ENCODE measurements at places on chromosomes 3 and 15.

DNA sequence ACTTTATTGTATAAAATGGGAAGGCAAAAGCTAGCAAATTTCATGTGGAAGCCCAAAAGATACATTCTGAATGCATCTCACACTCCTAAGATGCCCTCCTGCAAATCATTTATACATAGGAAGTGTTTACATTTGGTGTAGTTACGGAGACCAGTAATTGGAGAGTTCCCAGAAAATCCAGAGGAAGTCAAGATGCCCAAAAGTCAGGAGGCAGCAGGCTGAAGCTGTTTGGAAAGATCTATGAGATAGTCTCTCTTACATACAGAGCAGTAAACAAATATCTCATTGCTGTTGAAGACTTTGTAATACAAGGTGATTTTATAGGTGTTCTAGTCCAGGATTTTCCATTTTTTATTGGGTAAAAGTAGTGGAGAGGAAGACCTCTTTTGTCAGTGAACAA, 8.8 kb downstream of the KLHL24 start:
- no peak for DNase-seq

GRCh38 chr15:51067510-51067909, 27.2 kb downstream of the TNFAIP8L3 start:
- DNase-seq = no peak

GRCh38 chr3:10941972-10942371, 50.6 kb upstream of the SLC6A1 start:
- no peak for DNase-seq

DNA sequence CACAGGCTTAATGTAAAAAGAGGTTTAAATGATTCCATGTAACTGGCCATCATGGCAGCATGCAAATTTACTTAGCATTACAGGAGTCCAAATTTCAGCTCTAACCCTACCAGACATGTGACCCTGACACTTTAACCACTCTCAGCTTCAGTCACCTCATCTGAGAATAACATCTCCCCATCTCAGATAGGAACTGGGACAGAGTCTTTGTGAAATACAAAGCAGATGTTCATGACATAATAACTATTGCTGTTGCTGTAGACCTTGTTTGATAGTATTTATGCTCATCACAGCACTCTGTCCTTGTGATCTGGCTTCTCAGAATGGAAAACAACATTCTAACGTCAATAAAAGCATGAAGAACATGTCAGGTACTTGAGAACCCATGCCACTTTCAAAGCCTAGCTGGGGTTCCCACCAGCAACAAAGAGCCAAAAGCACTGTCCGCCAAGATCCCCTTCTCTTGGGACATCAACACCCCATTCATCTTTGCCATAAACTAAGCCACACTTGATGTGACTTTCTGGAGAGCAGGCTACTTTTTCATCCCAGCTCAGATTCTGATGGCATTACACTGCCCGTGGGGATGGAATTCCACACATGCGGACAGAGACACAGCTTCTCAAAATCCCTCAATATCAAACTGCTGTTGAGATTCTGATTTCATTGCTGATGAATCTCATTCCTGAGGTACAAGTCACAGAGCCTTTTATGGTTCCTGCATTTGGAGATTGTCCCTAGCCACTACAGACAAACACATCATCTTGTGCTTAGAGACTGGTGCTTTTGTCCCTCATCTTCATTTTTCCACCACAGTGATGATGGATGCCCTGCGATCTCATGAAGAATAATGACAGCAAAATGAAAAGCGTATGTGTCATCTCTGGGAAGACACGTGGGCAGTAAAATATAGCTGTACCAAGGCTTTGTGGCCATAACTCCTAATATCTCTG, 202.7 kb downstream of the TNIK start:
- no peak for DNase-seq

- no peak for DNase-seq
Observed at GRCh38 chr15:64122936-64123351, 27.2 kb downstream of the SNX1 start.

DNA sequence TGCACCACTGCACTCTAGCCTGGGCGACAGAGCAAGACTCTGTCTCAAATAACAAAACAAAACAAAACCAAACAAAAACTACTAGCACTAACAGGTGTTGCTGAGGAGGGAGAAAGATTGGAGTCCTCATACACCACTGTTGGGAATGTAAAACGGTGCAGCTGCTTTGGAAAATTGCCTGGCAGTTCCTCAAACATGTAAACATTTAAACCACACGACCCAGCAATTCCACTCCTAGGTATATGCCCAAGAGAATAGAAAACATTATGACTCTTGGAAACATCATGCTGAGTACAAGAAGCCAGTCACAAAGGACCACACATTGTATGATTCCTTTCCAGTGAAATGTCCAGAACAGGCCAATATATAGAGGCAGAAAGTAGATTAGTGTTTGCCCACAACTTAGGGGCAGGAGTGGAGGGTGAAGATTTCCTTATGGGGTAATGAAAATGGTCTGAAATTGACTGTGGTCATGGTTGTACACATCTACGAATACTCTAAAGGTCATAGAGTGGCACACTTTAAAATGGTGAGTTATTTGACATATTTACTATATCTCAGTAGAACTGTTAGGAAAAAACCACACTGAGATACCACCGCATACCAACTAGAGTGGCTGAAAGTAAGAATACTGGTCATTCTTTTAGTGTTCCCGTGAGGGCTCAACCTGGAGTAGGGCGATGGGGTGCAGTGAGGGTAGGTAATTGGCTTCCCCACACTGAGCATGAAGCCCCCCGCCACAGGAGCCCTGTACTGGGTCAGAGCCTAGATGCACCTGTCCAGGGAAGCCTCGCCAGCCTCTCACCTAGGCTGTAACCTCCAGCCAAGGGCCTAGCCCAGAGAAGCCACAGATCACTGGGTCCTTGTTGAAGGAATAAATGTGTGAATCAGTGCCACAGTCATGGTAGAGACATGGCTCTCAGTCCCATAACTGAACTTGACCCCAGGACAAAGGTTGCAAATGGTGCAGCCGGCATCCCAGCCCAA, 131.1 kb downstream of the NUP210 start:
- no peak for DNase-seq

DNA sequence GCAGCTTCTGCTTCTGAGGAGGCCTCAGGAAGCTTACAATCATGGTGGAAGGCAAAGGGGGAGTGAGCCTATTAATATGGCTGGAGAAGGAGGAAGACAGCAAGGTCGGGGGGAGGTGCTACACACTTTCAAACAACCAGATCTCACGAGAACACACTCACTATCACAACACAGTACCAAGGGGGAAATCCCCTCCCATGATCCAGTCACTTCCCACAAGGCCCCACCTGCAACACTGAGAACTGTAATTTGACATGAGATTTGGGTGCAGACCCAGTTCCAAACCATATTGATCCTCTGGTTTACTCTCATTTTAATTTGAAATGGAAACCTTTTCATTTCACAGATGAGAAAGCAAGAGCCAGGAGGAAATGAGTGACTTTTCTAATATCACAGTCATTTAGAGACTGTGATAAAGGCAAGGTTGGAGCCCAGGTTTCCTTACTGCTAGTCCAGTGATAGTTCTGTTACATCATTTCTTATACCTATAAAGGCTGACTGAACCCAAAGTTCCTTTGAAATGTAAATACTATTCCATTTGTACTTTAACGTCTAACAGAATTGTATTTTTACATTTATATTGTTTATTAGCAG, 105.8 kb upstream of the GAP43 start:
- no peak for DNase-seq

DNA sequence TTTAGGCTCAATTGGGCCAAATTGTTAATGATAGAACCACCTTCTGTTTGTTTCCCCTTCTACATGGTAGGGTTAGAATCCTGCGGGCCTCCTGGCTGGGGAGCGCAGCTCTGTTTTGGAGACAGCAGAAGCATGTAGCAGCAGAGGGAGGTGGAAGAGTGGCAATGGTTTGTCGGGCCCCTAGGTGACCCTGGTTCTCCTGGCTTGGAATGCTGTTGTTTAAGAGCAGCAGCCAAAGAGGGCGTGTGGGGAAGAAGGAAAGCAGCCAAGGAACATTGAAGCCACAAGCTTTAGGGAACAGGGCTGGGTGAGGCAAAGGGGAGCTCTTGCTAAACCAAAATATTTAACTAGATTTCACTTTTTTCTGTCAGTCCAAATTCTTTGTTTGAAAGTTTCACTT, 213.7 kb upstream of the NR2E3 start:
- no peak for DNase-seq

DNA sequence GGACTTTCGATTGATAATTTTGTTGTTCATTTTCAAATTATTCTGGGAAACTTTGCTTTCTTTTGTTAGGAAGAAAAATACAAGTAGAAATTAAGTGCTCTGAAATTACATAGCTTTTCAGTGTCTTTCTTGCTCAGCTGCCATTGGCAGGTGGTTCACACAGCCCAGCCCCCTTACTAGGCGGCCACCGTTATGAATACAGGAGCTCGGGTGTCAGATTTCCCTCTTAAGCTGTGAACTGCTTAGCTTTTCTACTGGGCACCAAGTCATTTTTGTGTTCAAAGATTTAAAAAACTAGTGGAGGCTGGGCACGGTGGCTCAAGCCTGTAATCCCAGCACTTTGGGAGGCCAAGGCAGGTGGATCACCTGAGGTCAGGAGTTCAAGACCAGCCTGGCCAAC, 55.2 kb downstream of the HMG20A start:
- no peak for DNase-seq

- no peak for DNase-seq
Observed at GRCh38 chr3:40382617-40382979, 4.4 kb upstream of the ENTPD3 start.

GRCh38 chr3:54870423-54870822, 57.4 kb downstream of the LRTM1 start:
- no peak for DNase-seq

DNA sequence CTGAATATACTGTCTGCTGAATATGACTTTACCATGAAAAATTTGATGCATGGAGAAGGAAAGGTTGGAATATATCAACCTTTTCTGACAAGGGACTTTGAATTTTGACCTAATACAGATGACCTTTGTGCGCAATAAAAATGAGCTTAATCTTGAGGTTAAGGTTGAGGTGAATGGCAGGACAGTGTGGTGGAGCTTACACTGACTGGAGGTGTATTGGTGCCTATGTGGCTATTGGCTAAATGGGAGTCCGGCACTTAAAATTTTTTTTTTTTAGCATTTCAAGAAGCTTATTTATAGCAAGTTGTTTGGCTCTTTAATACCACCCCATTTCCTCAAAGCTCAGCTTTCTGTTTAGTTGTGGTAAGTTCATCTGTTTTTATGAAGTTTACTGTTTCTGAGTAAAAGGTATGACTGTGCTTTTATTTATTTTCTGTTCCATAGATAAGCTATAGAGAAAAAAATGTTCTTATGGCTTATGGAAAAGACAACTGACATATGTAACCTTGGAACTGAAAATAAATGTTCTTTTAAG, 15.2 kb downstream of the CDIN1 start:
- no peak for DNase-seq

GRCh38 chr3:63264716-63265115, 13.4 kb upstream of the SYNPR start:
- no peak for DNase-seq

- no peak for DNase-seq
Observed at GRCh38 chr15:97962263-97962662, 1.8 kb downstream of the ARRDC4 start.

GRCh38 chr15:77772641-77773402, 140.1 kb upstream of the LINGO1 start:
- no peak for DNase-seq

- no peak for DNase-seq
Observed at GRCh38 chr3:149080011-149080698, 6.2 kb downstream of the HLTF start.

GRCh38 chr3:139358841-139359562, 15.2 kb downstream of the MRPS22 start:
- DNase-seq = no peak

DNA sequence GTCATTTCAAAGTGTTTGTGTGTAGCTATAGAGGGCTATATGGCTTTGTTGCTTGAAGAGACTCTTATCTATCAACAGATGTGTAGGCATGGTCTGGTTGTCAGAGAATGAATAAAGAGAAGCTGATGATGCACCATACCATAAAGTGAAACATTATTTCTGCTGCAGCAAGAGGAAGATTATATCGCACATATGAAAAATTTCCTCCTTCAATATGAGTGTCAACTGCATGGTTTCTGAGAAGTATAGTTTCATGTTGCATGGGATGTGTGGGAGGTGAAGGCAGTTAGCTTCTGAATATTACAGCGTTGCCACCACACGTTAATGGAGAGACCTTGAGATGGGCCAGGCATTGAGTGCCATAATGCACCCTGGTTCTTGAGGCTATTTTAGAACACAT, 217.9 kb downstream of the SATB1 start:
- no peak for DNase-seq

DNA sequence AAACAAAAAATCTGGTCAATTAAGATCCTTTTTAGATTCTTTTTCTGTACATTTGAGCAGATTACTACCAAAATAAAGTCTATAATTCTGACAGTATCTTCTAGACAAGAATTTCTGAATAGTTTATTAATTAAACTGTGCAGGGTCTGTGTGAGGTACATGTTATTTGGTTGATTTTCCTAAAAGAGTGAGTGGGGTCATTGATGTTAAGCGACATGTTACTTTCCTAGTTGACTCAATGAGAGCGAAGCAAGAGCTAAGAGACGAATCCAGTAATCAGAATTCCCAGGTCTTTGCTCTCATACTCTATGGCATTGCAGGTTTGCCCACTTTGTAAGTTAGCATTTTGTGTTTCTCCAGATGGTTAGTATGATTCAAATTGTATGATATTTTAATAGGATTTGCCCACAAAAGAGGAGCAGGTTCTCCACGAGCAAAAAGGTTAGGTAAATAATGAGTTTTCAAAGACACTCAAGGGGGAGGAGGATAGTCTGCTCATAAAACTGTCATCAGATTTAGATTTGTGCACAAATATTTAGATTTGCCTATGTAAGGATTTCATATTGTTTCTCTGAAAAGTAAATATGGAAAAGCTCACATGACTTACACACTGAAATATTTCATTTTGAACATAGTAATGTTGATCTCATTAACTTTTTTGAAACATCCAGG, 217.2 kb upstream of the CGNL1 start:
- peak; percentile 82 for DNase-seq

- DNase-seq = no peak
Observed at GRCh38 chr3:155921486-155921885, 51.0 kb downstream of the GMPS start.

GRCh38 chr3:52872245-52872644, 25.1 kb downstream of the STIMATE start:
- no peak for DNase-seq

- DNase-seq = no peak
Observed at GRCh38 chr3:186442162-186442561, 80.1 kb upstream of the DGKG start.

DNA sequence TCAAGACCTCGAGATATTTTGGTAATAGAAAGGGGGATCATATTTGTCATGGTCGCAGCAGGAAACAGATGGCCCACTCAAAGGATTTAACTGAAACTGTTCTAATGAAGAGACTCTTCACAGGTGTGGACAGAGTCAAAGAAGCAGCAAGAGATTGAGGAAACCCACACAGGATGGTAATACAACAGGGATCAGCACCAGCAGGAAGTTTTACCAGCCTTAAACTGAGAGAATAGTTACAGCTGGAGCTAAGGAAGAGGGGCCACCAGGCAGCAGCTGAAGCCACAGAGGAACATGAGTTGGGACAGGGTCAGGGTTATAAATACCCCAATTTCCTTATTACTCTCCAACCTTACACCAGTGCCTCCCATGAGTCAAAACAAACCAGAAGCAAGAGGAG, 131.8 kb upstream of the UBE2E2 start:
- no peak for DNase-seq

Data from SHP77 treated with DMSO at 0.1 percent for 48 hours (cell line).